ENCODE measurements at places on chromosomes 11 and 22. TPM values are rescaled to one million over a fixed set of nuclear protein-coding genes. Genes with fewer than 3 reads are reported as not detected.

The DEPDC7 gene
- total RNA-seq = 21.5 TPM

The PLEKHB1 gene
- 0.50 TPM for total RNA-seq

The SIPA1 gene
- 30.0 TPM for total RNA-seq

The SPDYC gene
- total RNA-seq = not detected

The HEPHL1 gene
- total RNA-seq = not detected

The GVQW3 gene
- 0.48 TPM for total RNA-seq

The GP1BB gene
- not detected for total RNA-seq

The DGAT2 gene
- total RNA-seq = 0.45 TPM

The OR52B2 gene
- not detected for total RNA-seq
